ENCODE measurements at places on chromosomes 11 and 22. TPM values are rescaled to one million over a fixed set of nuclear protein-coding genes. Genes with fewer than 3 reads are reported as not detected.

- no peak for DNase-seq
These were observed 816 bp upstream of the PLEKHA7 start for GRCh38 chr11:17014833-17015626.

- DNase-seq = no peak
These were observed 81.1 kb downstream of the LARGE2 start for GRCh38 chr11:46003572-46003971.

GRCh38 chr11:114172871-114173444 lies 113.4 kb downstream of the ZBTB16 start:
- no peak for DNase-seq

GRCh38 chr22:42716221-42716620 lies 4.4 kb downstream of the A4GALT start:
- DNase-seq = no peak

SLC5A4 gene
- 0.19 TPM for total RNA-seq

TNKS1BP1 gene
- total RNA-seq = 76.2 TPM

NELL1 gene
- not detected for total RNA-seq

BTG4 gene
- not detected for total RNA-seq

MMP27 gene
- 0.09 TPM for total RNA-seq

CASP12 gene
- total RNA-seq = not detected

RAPSN gene
- total RNA-seq = 0.40 TPM

All from pancreas (tissue), 10 donors.